Neural progenitor cell (in vitro differentiated cells): ENCODE measurements at places on chromosomes 7 and 10.

DNA sequence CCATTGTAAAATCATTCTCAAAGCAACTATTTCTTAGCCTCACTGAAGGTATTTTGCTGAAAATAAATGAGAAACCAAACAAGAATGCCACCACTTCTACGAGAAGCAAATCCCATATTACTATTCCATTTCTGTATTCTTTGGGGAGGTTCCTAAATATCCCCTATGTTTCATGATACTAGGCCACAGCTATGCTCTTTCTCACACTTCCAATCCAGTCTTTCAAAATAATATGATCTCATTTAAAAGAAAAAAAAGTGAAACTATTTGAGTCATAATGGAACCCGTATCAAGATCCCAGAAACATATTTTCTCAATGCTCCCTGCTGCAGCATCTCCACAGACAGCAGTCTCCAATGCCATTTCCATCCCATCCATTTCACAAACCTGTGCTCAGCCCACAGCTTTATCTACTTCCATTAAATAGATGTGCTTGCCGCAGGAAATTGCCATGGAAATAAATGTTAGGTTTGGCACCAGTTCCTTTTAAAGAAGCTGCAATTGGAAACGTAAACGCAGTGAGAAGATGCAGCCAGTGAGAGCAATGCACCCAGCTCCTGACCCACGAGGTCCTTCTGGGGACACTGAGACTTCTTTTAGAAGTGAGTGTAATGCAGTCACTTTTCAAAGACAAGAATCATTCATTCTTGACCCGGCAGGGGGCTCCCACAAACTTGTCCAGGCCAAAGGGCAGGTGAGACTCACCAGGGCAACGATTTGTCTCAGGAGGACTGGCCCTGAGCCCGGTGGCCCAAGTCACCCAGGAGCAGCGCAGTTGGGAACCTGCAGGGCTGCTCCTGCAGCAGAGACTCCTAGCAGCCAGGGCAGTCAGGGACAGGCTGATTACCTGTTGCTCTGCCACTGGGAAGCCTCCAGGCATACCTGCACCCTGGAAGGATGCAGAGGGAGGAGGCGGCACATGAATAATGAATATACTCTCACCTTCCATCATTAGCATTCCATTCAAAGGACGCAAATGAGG, 99.6 kb downstream of the C10orf90 start:
- no peak for DNase-seq

DNA sequence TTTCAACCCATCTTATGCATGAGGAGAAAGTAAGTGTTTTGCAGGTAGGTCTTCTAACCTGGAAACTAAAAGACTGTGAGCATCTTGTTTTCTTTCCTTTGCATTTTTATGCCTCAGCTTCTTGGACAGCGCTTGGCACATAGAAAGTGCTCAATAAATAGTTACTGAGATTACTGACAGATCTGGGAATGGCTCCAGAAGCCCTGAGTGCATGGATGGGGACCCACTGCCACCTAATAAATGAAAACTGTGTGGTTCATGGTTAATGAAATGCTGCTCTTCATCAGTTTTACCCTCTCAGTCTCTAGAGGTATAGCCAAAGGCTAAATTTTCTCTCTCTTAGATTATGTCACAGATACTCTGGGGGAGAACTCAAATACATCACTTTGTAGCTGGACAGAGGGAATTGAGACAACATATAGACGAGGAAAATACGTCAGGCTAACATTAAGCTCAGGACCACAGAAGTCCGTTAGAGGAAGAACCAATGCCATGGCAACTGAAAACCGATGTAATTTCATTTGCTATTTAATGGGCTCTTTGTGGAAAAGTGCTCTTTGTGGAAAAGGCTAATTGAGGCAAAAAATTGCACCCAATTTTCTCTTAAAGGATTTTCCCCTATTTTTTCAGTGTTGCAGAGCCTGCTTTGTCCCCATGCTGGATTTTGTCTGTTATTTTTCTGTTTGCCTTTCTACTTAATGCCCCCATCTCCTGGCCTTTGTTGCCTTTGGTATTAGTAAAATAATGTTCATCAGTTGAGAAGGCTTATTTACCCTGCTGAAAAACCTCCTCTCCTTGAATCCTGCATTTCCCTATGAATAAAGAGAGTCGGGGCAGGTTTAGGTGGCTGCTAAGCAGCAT, 17.8 kb downstream of the ASB4 start:
- no peak for DNase-seq

GRCh38 chr7:44802418-44803025, 6.0 kb downstream of the PPIA start:
- DNase-seq, result no peak

GRCh38 chr10:132096863-132097478, 31.2 kb downstream of the JAKMIP3 start:
- no peak for DNase-seq

- DNase-seq, result no peak
These were observed 44.3 kb upstream of the FAM180A start for GRCh38 chr7:135792866-135793265.

DNA sequence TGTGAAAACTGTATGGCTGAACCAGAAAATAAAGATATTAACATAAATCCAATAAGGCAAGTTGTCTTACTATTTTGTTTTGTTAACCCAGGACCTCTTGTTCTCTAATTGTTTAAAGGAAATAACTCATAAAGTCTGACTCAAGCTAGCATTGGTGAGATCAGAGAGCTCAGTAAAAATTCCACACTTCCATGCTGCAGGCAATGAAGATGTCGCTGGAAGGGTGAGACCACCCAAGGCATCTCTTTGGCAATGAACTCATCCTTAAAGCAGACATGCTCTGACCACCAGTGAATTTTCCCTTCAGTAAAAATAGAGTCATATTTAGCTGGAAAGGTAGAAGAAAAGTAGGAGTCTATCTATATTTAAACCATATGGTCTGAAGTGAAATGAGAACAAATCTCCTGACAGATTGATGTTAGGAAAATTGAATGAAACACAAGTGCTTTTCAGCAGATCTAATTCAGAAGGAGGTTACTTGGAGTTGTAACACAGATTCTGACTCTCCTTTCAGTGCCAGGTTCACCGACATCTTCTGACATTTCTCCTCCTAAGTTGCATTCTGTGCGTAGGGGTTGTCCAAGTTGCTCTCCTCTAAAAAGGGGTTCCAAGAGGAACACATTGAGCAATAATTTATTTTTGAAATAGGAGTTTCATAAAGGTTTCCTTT, 32.8 kb upstream of the VIPR2 start:
- DNase-seq, result no peak
